ENCODE measurements at places on chromosomes 3 and 15.

- DNase-seq = no peak
These were observed 407.1 kb upstream of the KCNMB2 start for GRCh38 chr3:178129109-178129508.

- peak; percentile 56 for DNase-seq
These were observed 43.9 kb upstream of the PLXND1 start for GRCh38 chr3:129650256-129650872.

DNA sequence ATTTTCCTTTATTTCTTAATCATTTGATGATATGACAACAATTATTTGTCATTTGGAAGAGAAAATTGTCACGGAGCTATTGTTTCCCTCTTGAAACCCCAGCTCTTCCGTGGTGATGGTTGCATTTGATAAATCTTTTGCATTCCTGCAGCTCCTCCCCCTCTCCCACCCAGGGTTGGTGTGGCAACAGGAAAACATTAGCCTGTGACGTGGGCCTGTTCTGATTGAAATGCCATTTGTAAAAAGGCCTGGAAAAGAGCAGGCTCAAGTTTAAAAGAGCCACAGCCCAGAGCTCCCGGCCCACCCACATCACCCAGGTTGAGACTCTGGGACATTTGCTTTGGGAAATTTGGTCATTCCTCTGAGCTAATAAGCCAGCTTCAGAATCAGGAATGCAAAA lies 282.5 kb downstream of the RPLP1 start:
- DNase-seq = no peak

- DNase-seq = no peak
These were observed 4.4 kb upstream of the LMAN1L start for GRCh38 chr15:74808078-74808839.

DNA sequence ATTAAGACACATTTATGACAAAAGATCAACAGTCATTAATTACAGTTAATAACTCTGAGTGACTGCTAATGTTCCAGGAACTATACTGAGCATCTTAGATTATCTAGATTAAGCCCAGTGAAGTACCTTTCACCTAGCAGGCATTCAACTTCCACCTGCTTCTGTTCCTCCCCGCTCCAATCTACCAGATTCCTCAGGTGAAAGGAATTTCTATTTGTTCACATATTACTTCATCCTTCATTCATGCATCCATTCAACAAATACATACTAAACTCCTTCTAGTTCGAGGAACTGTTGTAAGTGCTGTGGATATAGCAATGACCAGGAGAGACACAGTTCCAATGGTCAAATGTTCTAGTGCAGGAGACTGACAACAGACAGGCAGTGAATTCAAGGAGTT lies 139.3 kb downstream of the FILIP1L start:
- no peak for DNase-seq

GRCh38 chr15:74787251-74788041 lies 5.6 kb downstream of the CSK start:
- peak; percentile 92 for DNase-seq

DNA sequence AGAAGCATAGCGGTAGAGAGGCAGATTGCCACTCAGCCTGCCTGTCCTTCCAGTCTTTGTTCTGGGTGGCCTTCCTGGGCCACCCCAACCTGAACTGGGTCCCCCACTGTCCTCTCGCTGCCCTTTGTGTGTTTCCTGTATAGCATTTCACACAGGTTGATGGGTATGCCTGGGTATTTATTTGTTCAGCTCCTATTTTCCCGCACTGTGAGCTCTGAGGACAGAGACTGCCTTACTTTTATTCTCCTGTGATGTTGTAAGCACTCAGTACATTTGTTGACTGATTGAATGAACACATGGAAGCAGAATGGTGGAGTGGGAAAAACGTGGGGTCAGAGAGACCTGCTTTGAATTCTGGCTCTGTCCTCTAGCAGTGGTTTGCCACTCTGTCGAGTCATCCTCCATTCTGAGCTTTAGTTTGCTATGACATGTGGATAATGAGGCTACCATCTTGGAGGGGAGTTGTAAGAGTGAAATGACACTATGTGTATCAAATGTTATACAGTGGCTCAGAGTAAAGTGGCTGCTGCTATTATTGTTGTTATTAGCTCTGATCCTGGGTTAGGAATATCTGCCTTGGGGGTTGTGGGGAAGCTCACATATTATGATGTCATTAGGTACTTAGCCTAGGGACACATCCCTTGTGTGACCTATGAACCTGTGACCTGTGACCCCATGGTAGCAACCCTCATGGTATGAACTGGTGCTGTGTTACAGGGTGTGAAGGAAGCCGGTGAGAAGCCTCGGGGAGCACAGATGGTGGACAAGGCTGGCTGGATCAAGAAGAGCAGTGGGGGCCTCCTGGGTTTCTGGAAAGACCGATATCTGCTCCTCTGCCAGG lies 6.4 kb downstream of the PLEKHO2 start:
- no peak for DNase-seq

- DNase-seq = no peak
These were observed 23.0 kb downstream of the UBP1 start for GRCh38 chr3:33417066-33417673.

- no peak for DNase-seq
These were observed 272.4 kb downstream of the TIGIT start for GRCh38 chr3:114566162-114566755.

DNA sequence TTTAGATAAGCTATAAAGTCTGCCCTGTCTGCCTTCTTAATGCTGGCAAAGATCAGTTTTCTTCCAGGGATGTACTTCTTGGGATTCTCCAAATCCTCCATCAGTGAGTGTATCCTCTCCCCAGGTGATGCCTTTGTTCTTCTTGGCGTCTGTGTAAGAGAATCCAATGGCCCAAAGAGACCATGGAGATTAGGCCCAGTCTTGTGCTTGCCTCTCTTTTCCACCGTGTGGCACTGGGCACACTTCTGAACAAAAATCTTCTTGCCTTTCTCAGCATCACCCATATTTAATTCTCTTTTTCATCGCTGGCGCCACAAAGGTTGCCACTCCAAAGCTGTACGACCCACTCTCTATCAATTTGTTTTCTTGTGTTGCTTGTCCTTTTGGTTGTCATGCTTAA lies 32.2 kb upstream of the TAMM41 start:
- DNase-seq = no peak

- peak; percentile 66 for DNase-seq
These were observed 15.2 kb downstream of the EFCC1 start for GRCh38 chr3:129016356-129016719.

GRCh38 chr15:34993877-34994276 lies 5.8 kb upstream of the ZNF770 start:
- no peak for DNase-seq

- DNase-seq = no peak
These were observed 490.2 kb downstream of the CNTN6 start for GRCh38 chr3:1583044-1583443.

- DNase-seq = no peak
These were observed 11.2 kb upstream of the ANO10 start for GRCh38 chr3:43632986-43633385.

DNA sequence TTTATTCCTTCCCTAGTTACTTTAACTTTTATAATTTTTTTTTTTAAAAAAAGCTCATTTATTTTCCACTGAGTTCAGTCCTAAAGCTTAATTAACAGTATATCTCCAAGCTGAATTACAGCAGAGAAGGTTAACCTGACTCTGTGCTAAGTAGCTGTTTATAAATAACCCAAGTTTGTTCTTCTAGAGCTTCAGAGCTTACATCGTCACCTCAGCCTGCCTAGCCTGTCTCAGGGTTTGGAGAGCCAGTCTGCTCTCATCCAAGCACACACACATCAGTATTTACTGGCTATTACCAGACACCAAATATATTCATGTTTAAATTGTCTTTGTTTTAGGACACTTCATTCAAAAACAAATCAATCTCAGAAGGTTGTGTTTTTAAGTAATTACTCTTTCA lies 154.9 kb downstream of the CDIN1 start:
- no peak for DNase-seq

DNA sequence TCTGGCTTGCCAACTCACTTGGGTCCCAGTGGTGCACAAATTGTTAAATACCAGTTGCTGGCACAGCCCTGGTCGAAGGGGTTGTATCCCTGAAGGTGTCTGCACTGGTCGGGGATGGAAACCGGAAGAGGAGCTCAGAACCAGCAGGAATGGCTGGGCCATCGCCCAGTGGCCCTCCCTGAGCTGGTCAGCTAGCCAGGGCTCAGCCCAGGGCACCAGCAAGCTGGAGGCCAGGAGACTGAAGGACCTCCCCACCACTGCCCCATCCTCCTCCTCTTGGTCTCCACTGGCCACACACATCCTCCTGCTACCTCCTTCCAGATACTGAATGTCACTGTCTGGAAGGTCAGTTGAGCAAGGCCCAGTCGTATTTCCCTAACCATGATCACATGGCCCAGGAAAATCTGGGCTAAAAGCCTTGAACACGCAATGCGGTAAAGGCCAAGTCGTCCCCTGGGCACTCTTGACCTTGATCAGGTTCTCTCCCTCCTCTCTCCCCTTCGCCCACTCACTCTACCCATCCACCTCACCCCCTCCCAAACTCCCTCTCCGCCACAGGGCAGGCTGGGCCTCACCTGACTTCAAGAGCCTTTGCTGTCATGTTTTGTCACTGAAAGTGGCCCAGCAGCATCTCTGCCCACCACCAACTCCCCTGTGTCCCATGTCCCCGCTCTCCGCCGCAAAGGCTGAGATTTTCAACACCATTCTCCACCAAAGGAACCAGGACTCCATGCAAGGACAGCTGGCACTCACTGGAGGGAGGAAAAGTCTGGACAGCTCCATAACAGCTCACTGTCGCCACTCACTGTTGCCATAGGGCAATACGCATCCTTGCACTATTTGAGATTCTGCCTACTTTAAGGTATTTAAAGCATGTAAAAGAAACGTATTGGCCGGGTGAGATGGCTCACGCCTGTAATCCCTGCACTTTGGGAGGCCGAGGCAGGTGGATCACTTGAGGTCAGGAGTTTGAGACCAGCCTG lies 12.1 kb downstream of the ZDHHC19 start:
- DNase-seq = no peak

DNA sequence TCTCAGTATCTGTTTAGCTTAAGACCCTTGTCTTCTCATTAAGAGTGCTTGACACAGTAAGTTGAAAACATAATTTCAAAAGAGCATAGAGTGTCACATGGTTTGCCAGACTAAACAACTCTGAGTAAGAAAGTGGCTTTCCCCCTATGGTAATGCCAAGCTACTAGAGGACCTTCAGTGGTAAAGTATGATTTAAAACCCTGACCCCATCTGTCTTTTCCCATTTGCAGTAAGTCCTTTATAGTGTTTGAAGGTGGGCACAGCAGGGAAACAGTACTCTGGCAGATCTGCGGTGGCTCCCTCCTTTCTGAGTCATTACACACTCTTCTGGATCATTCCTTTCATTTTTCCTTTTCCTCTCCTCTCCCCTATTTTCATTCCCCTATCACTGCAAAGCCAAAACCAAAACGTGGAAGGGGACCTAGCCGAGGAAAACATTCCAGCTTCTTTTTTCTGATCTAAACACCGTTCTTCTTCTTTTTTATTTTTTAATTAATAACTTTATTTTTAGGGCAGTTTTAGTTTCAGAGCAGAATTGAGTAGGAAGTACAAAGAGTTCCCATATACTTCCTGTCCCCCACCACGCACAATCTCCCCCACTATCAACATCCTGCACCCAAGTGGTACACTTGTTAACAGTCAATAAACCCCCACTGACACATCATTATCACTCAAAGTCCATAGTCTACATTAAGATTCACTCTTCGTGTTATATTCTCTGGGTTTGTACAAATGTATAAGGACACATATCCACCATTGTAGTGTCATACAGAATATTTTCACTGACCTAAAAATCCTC lies 74.7 kb downstream of the PPARG start:
- DNase-seq = no peak

DNA sequence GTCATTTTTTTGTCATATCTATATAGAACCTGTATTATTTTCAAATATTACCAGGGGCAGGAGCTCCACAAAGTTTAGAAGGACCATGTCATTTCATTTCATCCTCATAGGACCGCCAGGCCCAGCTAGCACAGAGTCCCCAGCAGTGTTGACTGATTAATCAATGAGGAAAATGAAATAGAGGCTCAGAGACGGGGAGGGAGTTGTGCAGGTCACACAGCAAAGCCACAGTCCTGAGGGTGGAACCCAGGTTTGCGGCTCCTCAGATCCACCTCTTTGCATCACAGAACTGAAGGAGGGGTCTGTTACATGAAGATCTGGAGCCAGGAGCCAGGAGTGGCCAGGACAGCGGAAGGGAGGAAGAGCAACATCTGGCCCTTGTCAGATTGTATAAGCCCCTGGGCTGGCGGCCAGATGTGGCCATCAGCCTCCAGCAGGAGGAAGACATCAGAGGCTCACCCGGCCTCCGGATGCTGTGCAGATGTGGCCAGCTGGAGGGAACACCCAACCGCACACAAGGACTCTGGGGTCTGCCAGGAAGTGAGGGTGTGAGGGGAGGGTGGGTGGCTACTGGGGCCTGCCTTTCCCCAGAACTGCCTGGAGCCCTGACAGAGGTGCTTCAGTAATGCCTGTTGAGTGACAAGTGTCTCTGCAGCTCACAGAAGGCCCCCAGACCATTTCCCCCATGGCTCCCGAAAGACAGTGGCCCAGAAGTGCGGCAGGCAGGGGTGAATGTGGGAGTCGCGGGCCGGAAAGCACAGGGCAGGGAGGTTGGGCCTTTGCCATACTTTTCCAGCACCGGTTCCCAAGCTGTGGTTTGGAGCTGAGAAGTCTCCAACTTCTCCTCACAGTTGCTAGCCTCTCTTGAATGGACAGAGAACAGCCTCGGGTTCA lies 21.3 kb downstream of the EFCC1 start:
- no peak for DNase-seq

GRCh38 chr3:102078854-102079808 lies 229.8 kb downstream of the NFKBIZ start:
- no peak for DNase-seq

DNA sequence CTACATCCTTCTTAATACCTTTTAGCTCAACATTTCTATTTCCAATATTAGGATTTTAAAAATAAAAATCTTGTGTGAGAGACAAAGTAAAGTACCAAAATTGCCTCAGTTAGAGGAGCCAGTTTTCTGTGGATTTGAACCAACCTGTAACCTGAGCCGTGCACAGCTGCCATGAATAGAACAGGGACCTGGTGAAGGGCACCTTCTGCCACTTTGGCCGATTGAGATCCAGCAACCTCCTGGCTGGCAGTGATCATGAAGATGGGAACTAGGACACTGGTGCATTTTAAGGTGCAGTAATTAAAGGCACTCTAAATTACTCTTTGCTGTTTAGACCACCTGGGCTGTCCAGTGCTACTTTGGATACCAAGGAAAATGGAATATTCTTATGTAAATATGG lies 34.3 kb upstream of the TRAK1 start:
- DNase-seq = no peak
